HFFc6 (cell line): ENCODE measurements at places on chromosomes 4 and X. TPM values are rescaled to one million over a fixed set of nuclear protein-coding genes. Genes with fewer than 3 reads are reported as not detected.

DNA sequence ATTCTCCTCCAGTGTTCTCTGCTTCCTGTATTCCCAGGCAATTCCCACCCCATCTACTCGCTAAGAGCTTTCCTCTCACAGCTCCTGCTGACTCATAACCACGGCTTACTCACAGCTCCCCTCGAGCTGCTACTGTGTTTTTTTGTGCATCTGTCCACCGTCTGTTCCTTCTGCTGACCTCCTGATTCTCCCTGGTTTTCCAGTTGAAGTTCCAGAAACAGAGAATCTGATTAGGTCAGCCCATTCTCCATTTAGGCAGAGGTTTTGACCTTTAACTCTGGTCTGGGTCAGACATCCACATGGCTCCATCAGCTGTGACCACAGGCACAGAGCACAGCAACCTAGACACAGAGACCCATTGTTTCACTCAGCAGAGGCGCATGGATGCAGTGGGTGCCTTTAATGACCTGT lies 5.5 kb upstream of the SMIM20 start:
- DNase-seq: peak; percentile 90

PRDM8 gene
- total RNA-seq: 20.4 to 24.9 TPM (median 23.4 TPM) in 3 replicates

CXCL9 gene
- total RNA-seq: not detected in 3 replicates

MAGEC1 gene
- 0.07 TPM in 1 of 3 replicates, not detected in the others for total RNA-seq

DNA sequence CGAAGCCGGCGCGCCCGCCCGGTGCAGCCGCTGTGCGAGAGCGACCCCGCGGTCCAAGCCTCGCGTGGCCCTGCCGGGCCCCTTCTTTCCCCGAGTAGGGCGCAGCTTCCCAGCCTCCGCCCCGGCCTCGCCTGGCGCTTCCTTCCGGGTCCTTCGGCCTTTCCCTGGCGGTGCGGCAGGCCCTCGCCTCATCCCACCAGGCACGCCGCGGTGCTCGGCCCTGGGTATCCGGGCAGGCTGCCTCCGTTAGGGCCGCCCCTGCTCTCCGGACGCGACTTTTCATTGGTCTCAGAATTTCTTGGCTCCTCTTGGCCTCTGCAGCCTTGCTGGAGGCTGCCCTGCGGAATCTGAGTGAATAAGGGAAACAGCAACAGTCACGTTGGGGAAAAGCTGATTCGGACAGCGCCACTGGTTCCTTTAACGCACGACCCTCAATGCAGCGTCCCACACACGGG lies 429 bp downstream of the UVSSA start:
- peak; percentile 85 for DNase-seq

GJB1 gene
- not detected in 3 replicates for total RNA-seq

DNA sequence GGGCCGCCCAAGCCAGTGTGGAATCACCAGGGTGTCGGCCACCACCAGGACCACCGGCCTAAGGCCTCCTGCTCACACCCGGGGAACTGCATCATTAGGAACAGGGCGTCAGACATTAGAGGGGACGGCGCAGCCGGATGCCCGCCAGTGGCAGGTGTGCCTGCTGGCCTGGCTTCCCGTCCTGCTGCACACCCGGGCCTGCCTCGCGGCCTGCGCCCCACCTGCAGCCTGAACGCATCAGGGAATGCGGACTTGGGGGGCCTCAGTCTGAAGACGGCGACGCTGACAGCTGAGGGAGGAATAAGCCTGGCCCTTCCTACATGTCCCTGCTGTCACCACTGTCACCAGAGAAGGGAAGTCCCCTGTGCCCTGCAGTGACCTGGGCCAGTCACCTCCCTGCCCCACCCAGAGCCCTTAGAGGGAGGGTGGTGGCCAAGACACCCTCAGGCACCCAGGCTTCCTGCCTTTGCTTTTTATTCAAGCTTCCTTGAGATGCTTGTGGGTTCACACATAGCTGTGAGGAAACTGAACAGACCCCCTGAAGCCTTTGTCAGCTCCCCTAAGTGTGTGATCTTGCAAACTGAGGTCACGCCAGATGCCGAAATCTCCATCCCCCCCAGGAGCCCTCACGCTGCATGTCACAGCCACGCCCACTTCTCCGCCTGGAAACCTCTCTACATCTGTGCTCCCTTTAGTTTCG lies 3.2 kb downstream of the DGKQ start:
- DNase-seq: no peak

GRCh38 chrX:16202943-16203342 lies 35.7 kb downstream of the MAGEB17 start:
- DNase-seq: no peak

- DNase-seq: peak; percentile 85
Measured at GRCh38 chr4:123418351-123418931, 21.8 kb downstream of the SPRY1 start.

DNA sequence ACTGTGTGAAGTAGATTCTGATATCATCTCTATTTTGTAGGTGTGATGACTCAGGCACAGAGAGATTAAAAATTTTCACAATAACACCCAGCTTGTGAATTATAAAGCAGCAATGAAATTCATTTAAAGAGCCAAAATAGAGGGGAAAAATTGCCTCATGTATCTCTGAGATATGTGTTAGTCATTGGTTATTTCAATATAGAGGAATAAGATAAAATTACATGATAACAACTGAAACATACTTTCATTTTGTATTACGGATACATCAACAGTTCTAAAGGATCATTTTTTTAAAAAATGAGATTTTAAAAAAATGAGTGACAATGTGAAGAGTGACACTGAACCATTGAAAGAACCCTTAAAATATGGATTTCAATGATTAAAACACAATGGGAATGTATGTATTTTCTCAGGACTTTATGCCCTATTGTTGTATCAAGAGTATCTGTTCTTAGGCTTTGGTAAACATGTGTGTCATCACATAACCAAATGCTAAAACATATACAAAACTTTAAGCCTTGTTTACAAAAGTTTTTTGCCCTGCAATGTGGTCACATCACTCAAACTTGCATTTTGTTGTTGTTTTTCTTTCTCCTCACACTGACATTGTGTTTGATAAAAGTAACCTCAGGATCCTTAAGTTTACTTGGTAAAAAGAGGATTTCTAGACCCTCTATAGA lies 221.3 kb downstream of the ANTXR2 start:
- no peak for DNase-seq

GRCh38 chrX:96387801-96388200 lies 296.8 kb upstream of the DIAPH2 start:
- no peak for DNase-seq

SLC6A8 gene
- 14.0 to 31.8 TPM (median 30.2 TPM) in 3 replicates for total RNA-seq

- DNase-seq: no peak
Measured at GRCh38 chr4:113665036-113665435, 96.5 kb downstream of the CAMK2D start.

GRCh38 chr4:3512279-3512678 lies 19.9 kb downstream of the LRPAP1 start:
- DNase-seq: no peak

DNA sequence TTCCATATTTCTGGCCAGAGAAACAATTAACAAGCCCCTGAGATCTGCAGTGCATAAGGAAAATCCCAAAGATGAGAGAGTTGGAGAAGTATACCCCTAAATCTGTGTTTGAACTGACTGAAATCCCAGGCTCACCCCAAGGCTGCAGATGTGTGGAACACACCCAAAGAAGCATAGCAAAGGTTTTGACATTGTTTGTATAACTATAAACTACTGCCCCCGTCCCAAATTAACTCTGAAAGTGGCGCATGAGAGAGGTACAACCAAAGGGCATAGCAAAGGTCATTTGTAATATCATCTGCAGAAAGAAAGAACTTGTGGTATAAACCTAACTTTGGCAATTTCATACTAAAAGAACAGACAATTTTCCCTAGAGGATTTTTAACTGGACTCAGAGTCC lies 157.9 kb downstream of the DCAF12L1 start:
- DNase-seq: no peak

MEPE gene
- not detected in 3 replicates for total RNA-seq

DNA sequence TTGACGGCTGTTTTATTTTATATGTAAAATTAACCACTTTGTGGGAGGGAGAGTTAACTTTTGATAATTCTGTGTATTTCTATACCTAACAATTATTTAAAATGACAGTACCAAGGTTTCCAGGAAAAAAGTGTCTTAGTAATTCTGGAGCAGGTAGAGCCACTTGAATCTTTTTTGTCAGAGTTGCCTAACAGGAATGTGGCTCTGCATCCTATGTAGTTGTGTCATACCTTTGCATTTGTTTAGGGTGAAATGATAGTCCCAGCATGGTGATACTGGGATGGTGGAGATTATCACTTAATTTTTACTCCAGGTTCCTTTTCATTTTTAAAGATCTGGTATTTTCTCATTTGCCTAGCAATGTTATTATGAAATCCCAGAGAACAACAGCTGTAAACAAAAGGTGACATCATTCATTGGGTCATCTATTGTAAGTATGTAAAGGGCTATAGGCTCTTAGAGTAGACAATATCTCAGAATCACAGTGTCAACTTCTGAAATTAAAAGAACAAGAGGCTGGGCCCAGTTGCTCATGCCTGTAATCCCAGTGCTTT lies 9.6 kb downstream of the SGMS2 start:
- DNase-seq: no peak

GAGE12J gene
- not detected in 3 replicates for total RNA-seq

HDAC8 gene
- 17.9 to 19.8 TPM (median 19.4 TPM) in 3 replicates for total RNA-seq
